Stimulated activated CD4-positive, alpha-beta T cell treated with anti-CD3 and anti-CD28 coated beads, TNF-alpha, amount 100 ng/mL, for 24 hours (primary cell): ENCODE measurements at places on chromosomes 13 and 19.

DNA sequence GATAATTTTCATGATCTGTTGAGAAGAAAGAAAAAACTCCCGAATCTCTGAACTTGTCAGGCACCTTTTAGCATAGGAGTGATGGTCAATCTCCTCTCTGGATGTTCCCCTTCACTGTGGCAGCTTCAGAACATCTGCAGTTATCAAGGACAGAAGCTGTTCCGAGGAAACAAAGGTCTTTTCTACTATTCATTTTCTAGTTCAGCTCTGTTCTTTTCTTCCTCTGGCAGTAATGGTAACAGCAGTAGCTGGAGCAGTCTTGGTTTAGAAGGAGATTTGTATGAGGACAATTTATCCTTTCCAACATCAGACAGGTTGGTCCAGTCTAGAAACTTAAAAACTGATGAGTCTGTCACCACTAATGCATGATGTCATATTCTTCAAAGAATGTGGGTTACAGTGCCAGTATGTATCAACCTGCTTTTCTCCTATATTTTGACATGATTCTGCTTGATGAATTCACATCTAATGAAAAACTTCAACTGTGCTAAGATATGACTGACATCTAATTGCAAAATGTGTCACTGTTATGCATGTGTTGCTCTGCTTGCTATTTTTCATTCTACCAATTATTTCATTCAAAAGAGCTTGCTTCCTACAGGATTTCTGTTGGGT is 41.0 kb downstream of the AKAP11 start:
- no peak for DNase-seq

- DNase-seq: no peak
Measured at GRCh38 chr13:23767838-23768237, 121.4 kb downstream of the MIPEP start.

DNA sequence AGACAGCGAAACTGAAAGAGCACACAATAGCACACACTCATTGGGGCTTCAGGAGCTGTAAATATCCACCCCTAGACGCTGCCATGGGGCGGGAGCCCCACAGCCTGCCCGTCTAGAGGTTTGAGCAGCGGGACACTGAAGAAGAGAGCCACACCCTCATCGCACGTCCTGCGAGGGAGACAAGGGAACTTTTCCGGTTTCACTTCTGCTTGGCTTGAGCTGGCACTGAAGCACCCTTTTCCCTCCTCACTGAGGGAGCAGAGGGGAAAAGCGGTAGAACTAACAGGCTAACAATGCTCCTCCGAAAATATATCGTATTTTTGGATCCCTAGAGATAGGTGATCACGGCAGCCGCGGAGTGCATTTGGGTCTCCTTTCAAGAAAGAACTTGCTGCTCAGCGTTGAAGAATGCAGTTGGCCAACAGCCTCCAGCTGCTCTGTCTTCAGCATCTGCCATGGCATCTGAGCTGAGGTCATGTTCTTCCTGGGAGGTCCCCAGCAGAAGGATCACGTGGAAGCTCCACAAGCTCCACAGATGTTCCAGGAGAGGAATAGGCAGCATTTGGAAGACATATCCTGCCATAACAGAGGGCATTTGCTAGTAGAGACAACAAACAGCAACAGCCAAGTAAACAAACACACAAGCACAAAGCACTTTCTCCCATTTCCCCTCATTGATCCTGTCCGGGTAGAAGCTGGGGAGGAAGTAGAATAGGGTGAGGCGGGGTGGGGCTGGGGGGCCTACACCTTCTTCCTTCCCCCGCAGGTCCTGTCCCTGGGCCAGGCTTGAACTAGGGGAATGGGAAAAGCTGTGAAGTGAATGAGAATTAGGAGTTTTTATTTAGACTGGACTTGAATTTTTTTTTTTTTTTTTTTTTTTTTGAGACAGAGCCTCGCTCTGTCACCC is 44.8 kb upstream of the ALOX5AP start:
- no peak for DNase-seq

DNA sequence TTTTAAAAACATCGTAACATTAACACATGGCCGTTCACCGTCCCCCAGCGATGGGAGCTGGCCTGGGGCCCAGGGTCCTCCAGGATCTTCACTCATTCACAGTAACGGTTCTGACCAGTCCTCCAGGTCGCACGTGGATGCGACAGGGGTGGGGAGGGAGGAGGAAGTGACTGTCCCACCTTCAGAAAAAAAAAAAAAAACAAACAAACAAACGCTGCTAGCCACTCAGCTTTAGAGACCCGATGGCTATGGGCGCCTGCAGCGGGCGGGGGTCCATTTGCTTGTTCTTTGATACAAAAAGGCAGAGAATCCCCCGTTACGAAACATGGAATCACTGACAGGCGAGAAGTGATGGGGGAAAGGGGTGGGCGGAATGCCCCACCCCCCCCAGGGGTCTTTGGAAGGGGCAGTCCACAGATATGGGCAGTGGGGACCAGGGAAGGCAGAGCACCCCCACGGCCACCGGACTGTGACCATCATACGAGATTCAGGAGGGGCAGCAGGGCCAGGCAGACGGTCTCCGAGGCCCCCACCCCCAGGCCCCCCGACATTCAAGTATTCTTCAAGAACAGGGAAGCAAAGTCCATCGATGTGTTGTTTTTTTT is 13.3 kb downstream of the MKNK2 start:
- no peak for DNase-seq
